Effector memory CD8-positive, alpha-beta T cell (primary cell): ENCODE measurements at places on chromosomes 4 and X.

DNA sequence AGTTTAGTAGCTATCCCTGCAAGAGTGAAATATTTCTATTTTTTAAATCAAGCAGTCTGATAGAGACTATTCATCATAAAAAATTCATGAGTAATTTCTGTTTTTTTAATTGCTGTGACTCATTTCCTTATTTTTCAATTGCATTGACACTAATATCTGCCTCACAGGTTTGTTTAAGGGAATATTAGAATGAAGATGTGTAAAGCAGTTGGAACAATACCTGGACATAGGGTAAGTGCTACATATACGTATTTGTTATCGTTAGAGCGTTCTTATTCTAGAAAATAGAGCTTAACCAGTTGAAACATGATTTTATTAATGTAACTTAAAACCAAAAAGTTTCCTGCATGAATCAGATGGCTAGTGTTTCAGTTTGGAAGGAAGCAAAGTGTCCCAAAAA lies 2211.3 kb downstream of the PCDH7 start:
- no peak for DNase-seq

GRCh38 chrX:150680974-150681373 lies 12.2 kb upstream of the MTMR1 start:
- no peak for DNase-seq

GRCh38 chr4:31362756-31363155 lies 642.6 kb downstream of the PCDH7 start:
- DNase-seq, result no peak

DNA sequence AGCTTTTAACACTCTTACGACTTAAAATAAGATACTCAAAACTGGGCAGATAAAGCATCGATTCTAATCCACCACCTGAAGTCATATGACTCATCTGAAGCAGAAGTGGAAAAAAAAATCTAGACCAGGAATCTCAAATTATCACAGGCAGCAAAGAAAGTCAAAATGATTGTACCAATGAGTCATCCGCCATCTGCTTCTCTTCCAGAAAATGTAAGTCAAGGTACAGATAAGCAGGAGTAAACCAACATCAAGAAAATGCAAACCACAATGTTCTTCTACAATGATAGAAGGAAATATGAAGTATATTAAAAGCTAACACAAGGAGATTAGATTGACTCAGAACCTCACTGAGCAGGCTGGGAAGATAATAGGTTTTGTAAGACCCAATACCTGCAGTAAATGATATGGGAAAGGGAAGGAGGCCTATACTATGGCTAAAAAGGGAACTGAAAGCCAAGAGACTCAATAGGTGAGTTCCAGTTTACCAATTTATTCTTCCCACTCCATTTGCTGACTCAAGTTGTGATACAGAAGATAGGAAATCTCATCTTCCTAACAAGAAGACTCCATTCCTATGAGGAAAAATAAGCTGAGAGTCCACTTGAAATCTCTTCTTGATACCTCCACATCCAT lies 88.4 kb upstream of the TET2 start:
- DNase-seq, result no peak

- DNase-seq, result no peak
These were observed 16.7 kb upstream of the CXorf38 start for GRCh38 chrX:40663880-40664630.

- DNase-seq, result no peak
These were observed 6.0 kb downstream of the RASGEF1B start for GRCh38 chr4:81465406-81466340.

DNA sequence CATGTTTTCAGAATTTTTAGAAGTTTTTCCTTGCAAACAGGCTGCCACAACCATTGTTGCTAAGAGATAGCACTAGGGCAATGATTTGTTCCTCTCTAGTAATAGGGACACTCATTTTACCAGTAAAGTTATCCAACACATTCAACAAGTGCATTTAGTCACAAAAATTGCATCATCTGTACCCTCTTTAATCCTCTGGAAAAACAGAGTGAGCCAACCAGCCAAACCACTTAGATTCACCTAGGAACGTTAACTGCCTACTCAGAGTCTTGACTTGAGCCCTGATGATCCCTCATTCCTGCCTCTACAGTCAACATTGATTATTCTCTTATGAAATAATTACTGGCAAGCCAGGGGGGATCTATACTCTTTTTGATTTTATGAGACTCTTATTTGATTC lies 17.0 kb upstream of the ADGRA3 start:
- DNase-seq, result no peak
